ENCODE measurements at places on chromosomes 7 and 10.

DNA sequence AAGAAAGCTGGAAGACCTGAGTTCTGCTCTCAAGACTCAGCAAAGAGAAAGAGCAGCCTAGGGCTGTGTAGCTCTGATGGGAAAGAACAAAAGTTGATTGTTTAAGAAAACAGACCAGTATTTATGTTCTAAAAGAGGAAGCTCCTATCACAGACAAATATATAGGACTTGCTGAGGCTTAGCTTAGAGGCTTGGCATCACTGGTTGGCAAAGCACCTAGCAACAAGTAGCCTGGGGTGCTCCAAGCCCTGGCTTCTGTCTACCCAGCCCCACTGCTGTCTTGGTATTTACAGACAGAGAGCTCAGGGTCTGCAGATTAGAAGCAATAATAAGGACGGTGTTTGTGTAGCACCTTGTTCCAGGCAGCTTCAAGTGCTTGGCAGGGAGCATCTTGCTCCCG is 36.9 kb upstream of the CCDC3 start:
- no peak for DNase-seq

DNA sequence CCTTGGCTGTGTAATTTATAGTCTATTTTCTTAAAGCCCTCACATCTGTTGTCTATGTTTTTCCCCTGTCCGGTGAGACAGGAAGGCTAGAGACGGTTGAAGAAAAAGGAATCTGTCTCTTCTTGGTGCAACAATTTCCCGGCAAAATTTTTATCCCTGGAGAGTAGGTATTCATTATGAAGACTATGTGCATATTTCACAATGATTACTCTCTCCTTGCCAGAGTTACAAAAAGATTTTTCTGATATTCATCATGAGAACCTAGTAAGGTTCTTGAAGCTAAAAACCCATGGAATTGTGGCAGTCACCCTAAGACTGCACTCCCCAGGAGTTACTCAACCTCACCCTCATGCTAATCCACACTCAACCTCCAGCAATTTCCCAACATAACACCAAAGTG is 55.0 kb upstream of the GHITM start:
- DNase-seq = no peak

GRCh38 chr7:128093614-128094570 is 62.7 kb upstream of the LRRC4 start:
- DNase-seq = no peak

- DNase-seq = no peak
Observed at GRCh38 chr10:106134326-106135000, 1030.0 kb downstream of the SORCS1 start.

DNA sequence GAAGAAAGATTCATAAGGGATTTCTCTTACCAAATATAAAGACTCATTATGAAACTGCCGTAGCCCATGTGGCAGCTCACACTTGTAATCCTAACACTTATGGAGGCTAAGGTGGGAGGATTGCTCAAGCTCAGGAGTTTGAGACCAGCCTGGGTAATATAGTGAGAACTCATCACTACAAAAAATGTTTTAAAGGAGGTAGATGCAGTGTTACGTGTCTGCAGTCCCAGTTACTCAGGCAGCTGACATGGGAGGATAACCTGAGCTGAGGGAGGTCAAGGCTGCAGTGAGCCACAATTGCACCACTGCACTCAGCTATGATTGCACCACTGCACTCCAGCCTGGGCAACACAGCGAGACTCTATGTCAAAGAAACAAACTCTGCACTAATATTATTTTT is 18.1 kb upstream of the DNA2 start:
- DNase-seq = no peak

- DNase-seq = no peak
Observed at GRCh38 chr10:100403734-100404133, 56.7 kb downstream of the SCD start.

- DNase-seq = no peak
Observed at GRCh38 chr7:25959168-25959734, 192.7 kb upstream of the NFE2L3 start.

DNA sequence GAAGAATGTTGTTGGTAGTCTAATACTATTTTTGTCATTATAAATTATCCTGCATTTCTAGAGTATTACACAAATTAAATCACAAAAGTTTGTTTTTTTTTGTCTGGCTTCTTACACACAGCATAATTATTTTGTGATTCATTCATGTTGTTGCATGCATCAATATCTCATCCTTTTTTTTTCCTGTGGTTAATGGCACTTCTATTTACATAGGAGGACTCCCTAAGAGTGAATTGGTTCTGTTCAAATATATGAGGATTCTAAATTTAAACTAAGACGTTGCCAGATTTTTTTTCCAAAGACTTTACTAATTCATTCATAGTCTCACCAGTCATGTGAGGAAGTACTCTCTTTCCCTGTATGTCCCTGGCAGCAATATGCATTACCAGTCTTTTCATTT is 303.3 kb downstream of the GPR37 start:
- no peak for DNase-seq

DNA sequence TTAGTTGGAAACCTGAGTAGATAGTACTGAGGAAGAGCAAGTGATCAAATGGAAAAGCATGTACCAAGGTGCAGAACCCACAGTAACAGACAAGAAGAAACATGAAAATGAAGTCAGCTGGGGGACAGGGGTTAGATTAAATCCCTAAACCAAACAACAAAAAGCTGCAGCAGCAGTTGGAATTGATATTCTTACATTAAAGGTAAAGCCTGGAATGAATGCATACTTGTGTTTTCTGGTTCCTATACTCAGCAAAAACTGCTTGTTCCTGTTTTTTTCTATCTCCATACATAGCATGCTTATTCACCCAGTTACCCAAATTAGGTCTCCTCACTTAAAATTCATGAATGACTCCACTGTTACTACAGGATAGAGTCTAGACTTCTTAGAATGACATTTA is 92.4 kb downstream of the TPST1 start:
- no peak for DNase-seq

GRCh38 chr7:46613116-46613515 is 692.0 kb upstream of the IGFBP3 start:
- DNase-seq = no peak

GRCh38 chr7:116834815-116835504 is 27.4 kb upstream of the CAPZA2 start:
- DNase-seq = no peak

- DNase-seq = peak; percentile 40
Observed at GRCh38 chr10:43417950-43418768, 9.2 kb upstream of the HNRNPF start.

GRCh38 chr7:155308330-155309020 is 10.8 kb downstream of the INSIG1 start:
- DNase-seq = no peak

- no peak for DNase-seq
Observed at GRCh38 chr7:132869166-132869861, 212.6 kb downstream of the CHCHD3 start.

DNA sequence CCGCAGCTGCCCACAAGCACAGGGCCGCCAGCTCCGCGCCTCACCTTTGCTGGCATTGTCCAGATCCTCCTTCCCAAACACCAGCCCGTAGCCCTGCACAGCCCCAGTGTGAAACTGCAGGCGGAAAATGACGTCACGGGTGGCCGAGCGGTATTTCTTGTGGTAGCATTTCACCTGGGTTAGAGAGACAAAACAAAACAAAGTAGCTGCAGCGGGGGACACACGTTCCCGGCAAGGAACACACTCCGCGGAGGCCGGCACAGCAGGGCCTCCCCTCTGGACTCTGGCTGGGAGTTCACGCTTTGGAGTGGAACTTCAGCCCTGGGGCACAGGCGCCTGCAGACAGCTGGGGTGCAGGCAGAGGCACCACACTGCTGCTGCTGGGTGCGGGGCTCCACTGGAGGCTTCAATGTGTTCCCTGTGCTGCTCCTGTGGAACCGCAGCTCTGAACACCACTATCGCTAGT is 181.1 kb downstream of the TNS3 start:
- no peak for DNase-seq

GRCh38 chr7:141999058-141999623 is 3.5 kb downstream of the MGAM start:
- DNase-seq = no peak

- no peak for DNase-seq
Observed at GRCh38 chr10:76091926-76092325, 660.5 kb downstream of the LRMDA start.

- no peak for DNase-seq
Observed at GRCh38 chr7:132932296-132933071, 149.4 kb downstream of the CHCHD3 start.

DNA sequence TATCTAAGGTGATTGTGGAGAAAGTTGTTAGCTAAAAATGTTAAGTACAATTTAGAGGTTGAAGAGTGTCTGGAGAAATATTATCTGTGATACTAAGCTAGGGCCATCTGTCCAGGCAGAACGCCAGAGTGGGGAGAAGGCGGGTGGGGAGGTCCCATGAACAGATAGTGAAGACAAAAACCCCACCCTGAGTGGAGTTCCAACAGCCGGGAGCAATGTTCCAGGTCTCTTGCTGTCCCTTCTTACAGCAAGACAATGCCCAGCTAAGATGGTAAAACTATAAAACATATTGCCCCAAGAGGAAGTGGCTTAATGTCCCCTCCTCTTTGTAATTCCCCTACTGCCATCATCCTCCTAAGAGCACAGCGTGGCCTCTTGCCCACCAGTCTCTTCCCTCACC is 10.4 kb upstream of the IL15RA start:
- DNase-seq = no peak

- DNase-seq = no peak
Observed at GRCh38 chr10:30857803-30858202, 173.9 kb downstream of the ZNF438 start.

DNA sequence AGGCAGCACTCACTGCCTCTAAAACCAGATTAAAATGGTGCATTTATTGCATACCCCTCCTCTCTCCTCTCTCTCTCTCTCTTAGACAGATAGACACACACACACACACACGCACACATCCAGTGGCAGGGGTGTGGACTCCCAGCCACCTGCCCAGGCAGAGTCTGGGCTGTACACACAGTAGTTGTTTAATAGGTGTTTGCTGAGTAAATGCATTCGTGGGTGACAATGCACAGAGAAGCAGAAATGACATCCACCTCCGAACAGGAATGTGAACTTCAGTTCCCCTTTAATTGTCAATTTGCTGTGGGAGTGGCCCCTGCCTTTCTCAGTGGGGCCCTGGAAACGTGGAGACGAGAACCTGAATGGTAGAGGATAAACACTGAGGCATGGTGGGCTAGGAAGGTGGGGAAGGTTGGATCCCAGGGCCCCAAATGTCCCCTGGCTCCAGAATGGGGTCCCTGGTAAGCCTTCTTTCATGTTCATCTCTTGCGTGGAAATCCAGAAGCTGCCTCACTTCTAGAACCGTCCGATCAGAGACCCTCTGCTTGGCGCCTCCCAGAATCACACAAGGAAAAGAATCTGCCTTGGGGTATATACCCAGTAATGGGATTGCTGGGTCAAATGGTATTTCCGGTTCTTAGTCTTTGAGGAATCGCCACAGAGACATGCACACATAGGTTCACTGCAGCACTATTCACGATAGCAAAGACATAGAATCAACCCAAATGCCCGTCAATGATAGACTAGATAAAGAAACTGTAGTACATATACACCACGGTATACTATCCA is 58.5 kb upstream of the ECHDC3 start:
- no peak for DNase-seq

All from T-cell (primary cell).